ENCODE measurements at places on chromosomes 1 and 21. TPM values are rescaled to one million over a fixed set of nuclear protein-coding genes. Genes with fewer than 3 reads are reported as not detected.

- no peak for DNase-seq
Observed at GRCh38 chr1:30596470-30596869, 126.9 kb downstream of the MATN1 start.

GRCh38 chr1:107499139-107499744 lies 358.4 kb downstream of the NTNG1 start:
- no peak for DNase-seq

The GJA5 gene
- 4.1 TPM for total RNA-seq

The RGS16 gene
- total RNA-seq, result not detected

The CELA2A gene
- total RNA-seq, result not detected

DNA sequence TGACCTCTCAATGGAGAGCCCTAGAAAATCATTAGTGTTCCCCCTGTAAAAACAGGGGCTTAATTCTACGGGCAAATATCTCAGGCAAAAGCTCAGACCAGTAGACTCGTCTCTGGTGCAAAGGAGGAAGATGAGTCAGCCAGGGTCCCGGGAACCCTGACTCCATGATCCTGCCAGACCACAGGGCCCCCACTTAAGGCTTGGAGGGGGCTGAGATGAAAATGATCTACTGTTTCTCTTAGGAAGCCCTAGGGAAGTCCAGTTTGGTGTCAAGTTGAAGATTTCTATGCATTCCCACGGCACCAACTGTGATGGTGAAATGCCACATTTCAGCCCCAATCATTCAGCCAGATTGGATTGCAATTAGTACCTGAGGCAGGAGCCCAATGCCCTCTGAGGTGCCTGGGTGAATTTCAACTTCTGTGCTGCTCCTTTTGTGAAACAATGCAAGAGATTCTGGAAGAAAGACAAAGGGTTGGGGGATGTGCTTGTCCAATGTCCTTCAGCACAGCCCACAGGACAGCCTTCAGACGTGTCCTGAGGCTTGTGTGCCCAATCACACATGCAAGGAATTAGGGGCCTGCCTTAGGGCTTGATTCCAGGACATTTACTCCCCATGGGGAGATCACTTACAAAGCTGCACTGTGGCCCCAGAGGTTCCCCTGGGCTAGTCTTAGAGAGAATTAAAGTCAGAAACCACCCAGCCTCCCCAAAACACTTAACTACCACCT lies 18.1 kb downstream of the NAV1 start:
- no peak for DNase-seq

- DNase-seq, result no peak
Observed at GRCh38 chr1:159896546-159896930, 3.4 kb downstream of the CFAP45 start.

GRCh38 chr1:44812822-44813543 lies 4.7 kb downstream of the BTBD19 start:
- DNase-seq, result no peak

GRCh38 chr1:21553116-21553926 lies 44.1 kb downstream of the ALPL start:
- no peak for DNase-seq

- no peak for DNase-seq
Observed at GRCh38 chr1:222787729-222788128, 27.1 kb upstream of the DISP1 start.

DNA sequence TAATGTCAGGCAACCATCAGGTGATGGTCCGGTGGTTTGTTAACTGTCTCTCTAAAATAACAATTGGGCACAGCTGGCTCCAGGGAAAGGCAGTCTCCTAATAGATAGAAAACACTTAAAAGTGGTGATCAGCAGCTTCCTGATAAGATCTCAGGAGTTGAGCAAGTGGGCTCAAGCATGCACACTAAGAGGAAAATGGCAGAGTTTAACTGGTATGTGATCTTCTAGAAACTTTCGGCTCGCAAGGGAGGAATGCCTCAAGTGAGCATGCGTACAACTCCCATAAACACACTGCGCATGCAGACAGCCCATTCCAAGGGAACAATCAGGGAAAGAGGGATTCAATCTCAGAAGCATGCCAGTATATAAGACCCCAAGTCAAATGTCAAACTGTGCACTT lies 52.2 kb upstream of the VTCN1 start:
- no peak for DNase-seq

DNA sequence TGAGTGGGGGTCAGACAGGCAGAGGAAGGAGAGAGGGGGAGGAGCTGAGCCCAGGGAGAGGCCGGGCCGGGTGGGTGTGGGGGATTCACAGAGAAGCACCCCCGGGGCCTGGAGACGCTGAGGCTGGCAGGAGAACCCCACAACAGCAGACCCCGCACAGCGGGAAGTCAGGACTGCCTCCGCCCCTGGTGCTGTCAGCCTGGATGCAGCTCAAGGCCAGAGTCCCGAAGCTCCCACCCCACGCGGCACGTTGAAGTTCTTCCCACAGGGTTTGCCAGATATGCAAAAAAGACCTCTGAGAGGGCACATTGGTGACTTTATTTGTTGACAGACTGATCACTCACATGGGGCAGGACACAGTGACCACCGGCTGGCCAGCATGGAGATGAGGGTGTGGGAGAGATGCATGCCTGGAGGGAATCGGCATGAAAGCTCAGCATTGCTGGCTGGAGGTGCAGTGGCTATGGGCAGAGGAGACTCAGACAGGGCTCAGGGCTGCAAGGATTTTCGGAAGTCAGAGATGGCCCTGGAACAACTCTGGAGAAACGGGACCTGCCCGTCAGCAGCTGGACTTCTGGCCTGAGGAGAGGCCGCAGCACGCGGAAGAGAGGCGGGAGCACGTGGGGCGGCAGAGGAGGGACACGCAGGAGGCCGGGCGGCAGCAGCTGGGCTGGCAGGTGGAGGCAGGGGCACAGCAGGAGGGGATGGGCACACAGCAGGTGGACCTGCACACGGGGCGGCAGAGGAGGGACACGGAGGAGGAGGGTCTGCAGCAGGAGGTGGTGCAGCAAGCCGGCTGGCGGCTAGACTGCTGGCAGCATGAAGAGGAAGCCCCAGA lies 885 bp downstream of the KRTAP10-3 start:
- no peak for DNase-seq

- DNase-seq, result no peak
Observed at GRCh38 chr1:236370420-236370819, 23.7 kb upstream of the EDARADD start.

- no peak for DNase-seq
Observed at GRCh38 chr21:32099812-32100416, 178.9 kb downstream of the MIS18A start.

DNA sequence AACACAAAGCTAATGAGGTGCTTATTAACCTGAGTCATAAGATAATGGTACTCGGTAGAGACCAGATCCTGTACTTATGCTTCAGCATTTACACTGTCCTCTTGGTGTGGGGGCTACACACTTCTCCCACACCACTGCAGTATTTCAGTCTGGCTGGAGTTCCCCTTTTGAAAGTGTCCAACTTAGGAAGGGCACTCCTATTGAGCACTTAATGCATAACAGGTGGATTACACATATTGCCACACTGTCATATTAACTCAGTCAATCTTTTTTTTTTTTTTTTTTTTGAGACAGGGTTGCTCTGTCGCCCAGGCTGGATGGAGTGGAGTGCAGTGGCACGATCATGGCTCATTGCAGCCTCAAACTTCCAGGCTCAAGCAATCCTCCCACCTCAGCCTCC lies 1.5 kb downstream of the GPATCH4 start:
- no peak for DNase-seq

The S100A5 gene
- not detected for total RNA-seq

The SPRR5 gene
- not detected for total RNA-seq

- DNase-seq, result peak; percentile 19
Observed at GRCh38 chr1:30472526-30472925, 250.9 kb downstream of the MATN1 start.

The MANEAL gene
- total RNA-seq, result 3.8 TPM

- no peak for DNase-seq
Observed at GRCh38 chr21:41739936-41740335, 26.9 kb downstream of the RIPK4 start.

DNA sequence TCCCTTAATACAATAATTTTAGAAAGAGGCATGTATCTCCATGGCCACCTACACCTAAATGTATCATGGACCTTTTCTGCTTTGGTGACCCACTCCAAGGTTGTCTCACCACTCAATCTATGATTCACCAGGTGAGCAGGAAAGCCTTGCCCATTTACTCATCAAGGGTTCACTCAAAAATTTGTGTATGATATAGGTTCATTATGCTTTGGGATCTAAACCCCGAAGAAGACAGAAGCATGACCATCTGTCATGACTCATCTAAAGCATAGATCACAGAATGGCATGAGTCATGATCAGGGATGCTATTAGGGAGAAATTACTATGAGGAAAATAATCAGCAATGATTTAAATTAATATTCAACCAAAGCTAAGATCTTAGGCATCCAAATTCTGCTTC lies 38.5 kb downstream of the PYHIN1 start:
- DNase-seq, result no peak

GRCh38 chr1:45493116-45493697 lies 2.2 kb upstream of the TESK2 start:
- DNase-seq, result no peak

The PTAFR gene
- total RNA-seq, result 1.7 TPM

DNA sequence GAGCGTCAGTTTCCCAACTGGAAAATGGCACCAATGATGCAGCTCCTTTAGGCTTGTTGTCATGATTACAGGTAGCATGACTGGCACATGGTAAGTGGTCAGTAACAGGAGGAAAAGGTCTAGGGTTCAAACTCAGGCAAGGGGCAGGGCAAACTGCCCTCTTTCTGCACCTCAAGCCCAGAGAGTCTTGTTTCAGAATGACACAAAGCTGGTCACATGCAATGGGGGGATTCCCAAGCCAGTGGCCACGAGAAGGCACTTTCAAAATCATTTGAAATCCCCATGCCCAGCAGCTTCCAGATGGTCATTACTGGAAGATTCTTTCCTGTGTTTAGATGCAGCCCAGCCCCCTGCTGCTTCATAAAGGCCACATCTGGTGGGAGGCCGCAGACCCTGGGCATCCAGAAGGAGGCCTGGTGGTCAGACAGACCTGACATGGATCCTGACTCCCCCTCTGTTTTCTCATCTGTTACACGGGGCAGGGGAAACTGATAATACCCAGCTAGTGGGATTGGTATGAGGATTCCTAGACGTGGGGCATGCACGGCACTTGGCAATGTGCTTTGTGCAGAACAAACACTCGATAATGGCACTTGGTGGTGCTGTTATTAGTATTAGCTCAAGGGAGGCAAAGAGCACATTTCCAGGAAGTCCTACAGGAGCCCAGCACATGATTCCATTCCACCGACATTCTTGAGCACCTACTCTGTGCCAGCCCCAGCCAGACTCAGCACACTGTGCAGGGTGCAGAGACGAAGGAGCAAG lies 6.9 kb upstream of the PLA2G2D start:
- DNase-seq, result no peak

The NR1I3 gene
- not detected for total RNA-seq

The KLF17 gene
- total RNA-seq, result not detected

GRCh38 chr1:230633469-230633868 lies 8.8 kb upstream of the COG2 start:
- no peak for DNase-seq

DNA sequence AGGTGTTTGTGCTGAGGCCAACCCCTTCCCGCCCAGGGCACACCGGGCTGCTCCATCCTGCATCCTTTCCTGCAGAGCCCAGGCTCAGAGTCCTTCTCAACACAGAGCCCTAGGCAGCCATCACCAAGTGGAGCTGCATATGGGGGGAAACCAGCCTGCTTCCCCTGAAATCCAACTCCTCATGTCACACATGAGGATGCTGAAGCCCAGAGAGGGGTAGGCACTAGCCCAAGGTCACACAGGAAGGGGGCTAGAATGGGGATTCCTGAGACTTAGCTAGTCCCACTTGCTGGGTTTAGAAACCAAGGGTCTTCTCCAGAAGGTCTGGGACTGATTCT lies 5.5 kb upstream of the TNFRSF1B start:
- DNase-seq, result no peak

The IL24 gene
- total RNA-seq, result not detected

All from Peyer's patch (tissue), 4 donors.